ENCODE measurements at places on chromosomes 3 and 15.

DNA sequence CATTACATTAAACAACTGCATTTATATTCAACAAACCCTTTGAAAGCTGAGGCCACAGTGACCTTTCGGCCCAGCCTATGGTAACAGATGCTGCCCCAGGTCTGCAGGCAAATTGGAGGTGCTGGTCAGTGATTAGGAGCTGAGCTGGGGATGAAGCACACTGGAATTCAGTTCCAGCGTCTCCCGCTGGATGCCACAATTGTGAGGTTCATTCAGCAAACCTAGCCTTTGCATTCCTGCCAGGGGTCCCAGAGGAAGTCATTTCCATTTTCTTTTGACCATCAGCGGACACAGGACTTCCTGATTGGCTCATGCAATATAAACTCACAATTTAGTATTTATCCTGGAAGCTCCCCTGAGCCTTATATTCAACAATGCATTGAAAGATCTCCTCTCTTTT, 89.5 kb downstream of the IL20RB start:
- no peak for DNase-seq

- DNase-seq = no peak
Observed at GRCh38 chr3:29639578-29640290, 358.9 kb downstream of the RBMS3 start.

DNA sequence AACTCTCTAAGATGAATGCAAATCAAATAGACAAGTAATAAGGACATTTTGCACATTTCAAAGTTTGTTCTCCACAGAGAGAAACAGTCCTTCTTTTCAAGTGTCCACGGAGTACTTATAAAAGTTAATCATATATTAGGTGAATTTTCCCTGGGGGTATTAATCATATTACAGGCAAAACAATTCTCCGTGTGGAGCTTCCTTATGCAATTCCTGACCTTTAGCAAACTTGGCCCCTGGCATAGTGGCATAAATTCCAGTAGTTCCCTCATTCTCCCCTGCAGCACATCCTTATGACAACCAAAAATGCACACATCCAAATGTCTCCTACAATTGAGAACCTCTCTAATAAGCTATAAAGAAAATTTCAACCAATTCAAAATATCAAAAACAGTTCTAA, 34.4 kb downstream of the FSIP1 start:
- no peak for DNase-seq

GRCh38 chr15:55774113-55774970, 31.4 kb upstream of the PRTG start:
- DNase-seq = no peak

DNA sequence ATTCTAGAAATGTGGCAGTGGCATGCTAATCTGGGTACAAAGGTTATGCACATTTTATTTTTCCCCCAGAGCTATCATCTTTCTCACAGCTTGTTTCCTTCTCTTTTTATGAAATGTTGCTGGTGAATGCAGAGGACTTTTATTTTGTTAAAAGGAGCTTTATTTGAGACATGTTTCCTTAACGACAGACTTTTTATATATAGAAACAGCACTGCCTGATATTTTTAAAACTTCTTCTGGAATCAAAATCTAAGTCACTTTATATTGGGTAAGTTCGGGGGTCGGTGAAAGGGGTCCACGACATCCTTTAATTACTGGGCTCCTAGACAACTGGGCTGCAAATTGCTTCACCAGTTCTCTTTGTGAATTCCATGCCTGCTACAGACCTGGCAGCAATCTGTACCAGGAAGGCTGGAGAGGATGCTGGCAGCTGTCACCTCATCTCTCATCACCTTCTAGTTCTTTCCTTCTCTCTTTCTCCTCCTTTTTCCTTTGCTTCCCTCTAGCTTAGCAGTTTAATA, 464.7 kb downstream of the PDCD6IP start:
- no peak for DNase-seq

Data from NCI-H1930 (cell line).